Type B pancreatic cell (in vitro differentiated cells): ENCODE measurements at places on chromosomes 4 and X. TPM values are rescaled to one million over a fixed set of nuclear protein-coding genes. Genes with fewer than 3 reads are reported as not detected.

Gene HOPX
- 42.1 and 136 TPM in 2 replicates for total RNA-seq

Gene HMGB3
- 108 and 130 TPM in 2 replicates for total RNA-seq

Gene CT45A3
- not detected in 2 replicates for total RNA-seq

Gene FGF5
- total RNA-seq, result 0.75 and 0.76 TPM in 2 replicates

Gene ZNF711
- 14.6 and 25.7 TPM in 2 replicates for total RNA-seq

Gene TACC3
- 35.9 and 91.4 TPM in 2 replicates for total RNA-seq

Gene MTMR8
- total RNA-seq, result 1.7 and 3.2 TPM in 2 replicates

Gene NPFFR2
- 0.70 and 2.1 TPM in 2 replicates for total RNA-seq

Gene LRIT3
- 0.27 TPM in 1 of 2 replicates, not detected in the other for total RNA-seq

DNA sequence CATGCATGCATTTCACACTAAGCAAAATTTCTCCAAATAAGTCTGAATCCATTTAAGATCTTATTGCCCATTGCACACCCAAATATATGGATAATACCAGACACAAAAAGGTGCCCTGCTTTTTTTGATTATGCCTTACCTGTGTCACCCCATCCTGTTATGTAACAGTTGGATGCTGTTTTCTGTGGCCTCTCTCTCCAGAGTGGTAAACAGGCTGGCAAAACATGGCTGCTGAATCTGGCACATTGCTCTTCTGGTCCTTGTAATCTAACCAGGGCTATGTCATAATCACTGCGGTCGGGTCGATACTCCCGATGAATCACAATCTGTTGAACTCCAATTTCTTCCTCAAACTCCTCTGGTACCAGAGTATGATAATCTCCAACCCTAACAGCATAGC, 70.1 kb downstream of the PRSS12 start:
- no peak for DNase-seq

- DNase-seq, result no peak
Observed at GRCh38 chr4:142901166-142901662, 55.1 kb upstream of the INPP4B start.

GRCh38 chrX:149633511-149633910, 1.9 kb upstream of the TMEM185A start:
- no peak for DNase-seq

- no peak for DNase-seq
Observed at GRCh38 chr4:136687118-136687517, 845.2 kb downstream of the PCDH18 start.

- no peak for DNase-seq
Observed at GRCh38 chr4:42412251-42412650, 15.0 kb downstream of the SHISA3 start.

- no peak for DNase-seq
Observed at GRCh38 chr4:76373919-76374552, 46.9 kb downstream of the CCDC158 start.

DNA sequence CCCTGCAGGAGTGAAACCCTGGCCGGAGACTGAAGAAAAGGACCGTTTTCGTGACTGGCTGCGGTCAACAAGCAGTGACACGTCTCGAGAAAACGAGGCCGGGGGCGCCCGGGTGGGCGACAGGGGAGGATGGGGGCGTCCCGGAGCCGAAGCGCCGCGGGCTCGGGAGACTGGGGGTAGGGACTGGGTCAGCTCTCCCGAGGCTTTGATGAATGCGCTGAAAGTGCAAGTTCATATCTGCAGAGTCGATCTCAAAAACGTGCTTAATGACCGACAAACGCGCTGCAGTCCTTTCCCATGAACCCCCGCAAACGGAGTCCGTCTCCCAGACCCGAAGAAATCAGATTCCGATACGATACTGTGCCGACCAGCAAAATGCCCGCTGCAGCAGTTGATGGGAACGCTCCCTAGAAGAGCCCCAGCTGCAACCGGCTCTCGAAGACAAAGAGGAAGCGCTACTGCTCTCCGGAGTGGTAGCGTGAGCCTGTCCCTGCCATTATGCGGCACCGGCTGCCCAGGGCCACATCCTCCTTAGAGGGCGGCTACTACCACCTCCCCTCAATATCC, 806 bp upstream of the CD99L2 start:
- no peak for DNase-seq

- DNase-seq, result no peak
Observed at GRCh38 chr4:73648478-73648877, 28.2 kb upstream of the RASSF6 start.

GRCh38 chr4:146095860-146096259, 79.7 kb upstream of the LSM6 start:
- no peak for DNase-seq

DNA sequence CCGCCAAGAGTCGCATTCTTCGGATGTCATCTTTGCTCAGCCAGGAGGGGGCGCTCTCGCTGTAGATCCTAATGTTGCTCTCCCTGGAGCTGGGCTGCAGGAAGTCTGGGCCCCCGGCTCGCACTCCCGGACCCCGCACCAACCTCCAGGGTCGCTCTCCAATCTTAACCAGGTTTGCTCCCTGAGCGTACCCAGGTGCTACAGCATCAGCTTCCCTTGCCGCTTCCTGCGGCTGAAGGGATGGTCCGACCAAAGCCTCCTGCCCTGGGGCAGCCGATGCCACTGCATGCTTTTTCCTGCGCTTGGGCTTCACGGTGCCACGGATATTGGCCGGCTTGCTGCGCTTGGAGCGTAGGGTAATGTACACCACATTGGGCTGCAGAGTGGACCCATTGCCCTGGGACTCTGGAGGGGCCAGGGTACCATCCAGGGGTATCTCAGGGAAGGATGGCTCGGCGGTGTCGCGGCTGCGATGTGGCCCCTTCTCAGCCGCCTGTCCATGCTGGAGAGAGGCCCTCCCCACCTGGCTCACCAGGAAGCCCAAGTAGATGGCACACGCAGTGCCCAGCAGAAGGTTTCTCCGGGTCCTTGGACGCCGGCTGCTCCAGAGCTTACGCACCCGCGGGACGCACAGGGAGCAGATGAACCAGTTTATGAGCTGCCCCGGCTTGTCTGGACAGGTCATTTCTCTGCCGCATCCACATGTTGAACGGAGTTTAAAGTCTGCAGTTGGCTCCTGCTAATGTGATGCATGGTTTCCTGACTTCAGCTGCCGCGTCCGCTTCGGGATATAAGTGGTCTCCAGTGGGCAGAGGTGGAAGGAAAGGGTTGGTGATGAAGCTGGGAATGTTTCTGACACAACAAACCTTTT, 1.9 kb downstream of the GASK1B start:
- DNase-seq, result peak; percentile 74

DNA sequence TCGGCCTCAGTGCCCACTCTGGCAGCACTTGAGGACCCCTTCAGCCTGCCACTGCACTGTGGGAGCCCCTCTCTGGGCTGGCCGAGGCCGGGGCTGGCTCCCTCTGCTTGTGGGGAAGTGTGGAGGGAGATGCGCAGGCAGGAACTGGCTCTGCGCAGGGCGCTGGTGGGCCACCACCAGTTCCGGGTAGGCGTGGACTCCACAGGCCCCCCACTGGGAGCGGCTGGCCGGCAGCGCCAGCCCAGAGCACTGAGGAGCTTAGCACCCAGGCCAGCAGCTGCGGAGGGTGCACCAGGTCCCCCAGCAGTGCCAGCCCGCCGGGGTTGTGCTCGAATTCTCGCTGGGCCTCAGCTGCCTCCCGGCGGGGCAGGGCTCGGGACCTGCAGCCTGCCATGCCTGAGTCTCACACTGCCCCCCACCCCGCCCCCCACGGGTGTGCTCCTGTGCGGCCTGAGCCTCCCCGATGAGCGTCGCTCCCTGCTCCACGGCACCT, 216.9 kb upstream of the TACR3 start:
- DNase-seq, result no peak

GRCh38 chr4:128335541-128335940, 47.9 kb upstream of the PGRMC2 start:
- DNase-seq, result no peak

DNA sequence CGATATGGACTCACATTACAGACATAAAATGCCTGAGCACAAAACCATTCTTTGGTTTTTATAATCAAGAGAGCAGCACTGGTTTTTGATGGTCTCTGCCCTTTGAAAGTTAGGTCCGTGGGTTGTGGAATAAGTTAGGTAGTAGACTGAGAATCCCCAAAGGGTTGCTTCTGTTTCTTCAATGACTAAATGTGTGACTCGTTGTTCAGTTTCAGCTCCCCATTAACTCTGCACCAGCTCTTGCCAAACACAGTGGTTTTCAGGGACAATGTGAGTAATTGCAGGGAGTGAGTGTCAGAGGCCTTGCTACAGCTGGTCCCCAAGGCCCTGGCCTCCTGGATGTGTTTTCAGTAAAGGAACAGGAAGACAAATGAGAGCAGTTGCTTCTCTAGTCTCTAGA, 24.8 kb downstream of the SMIM20 start:
- no peak for DNase-seq
